ENCODE measurements at places on chromosomes 6 and 20.

DNA sequence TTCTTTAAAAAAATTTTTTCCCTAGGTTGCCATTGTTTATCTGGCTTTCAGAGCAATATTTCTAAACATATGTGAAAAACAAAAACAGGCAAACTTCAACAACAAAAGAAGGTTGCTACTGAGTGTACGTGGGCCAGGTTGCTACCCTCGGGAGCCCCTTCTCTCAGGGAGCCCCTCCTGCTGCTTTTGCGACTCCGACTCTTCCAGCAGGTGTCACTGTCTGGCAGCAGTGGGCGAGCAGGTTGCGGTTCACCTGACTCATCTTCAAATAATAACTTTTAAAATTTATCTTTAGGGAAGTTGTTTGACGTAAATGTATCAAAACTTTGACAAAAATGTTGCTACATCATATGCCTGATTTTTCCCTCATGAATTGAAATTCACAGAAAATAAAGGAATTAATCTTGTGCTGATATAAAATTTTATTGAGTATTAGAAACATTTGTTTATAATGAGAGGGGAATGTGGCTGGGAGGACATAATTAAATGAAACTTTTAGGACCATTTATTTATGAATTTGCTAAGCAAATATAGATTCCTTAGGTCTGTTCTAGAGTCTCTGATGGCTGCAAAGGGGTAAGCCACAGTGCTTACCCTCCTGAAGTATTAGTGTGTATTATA is 138.8 kb downstream of the HIVEP1 start:
- DNase-seq, result no peak

- DNase-seq, result no peak
Observed at GRCh38 chr20:5524896-5525295, 208.1 kb upstream of the PROKR2 start.

- no peak for DNase-seq
Observed at GRCh38 chr20:4413314-4414049, 308.2 kb upstream of the PRND start.

DNA sequence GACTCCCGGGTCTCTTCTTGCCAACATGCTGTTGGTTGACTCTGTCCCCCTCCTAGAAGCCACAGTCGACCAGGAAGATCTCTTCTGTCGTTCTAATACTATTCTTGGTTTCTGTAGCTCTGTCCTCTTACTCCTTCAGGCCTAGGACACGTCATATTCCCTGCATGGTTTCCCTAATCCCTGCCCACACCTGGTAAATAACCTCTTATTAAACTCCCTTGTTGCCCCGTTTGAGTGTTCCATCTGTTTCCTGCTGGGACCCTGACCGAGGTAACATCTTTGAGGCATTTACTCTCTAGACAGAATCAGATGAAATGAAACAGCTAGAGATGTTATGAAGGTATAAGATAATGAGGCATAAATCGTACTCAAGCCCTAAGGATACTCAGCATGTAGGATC is 68.1 kb downstream of the PLCB4 start:
- no peak for DNase-seq

- DNase-seq, result no peak
Observed at GRCh38 chr6:85402922-85403321, 47.0 kb upstream of the NT5E start.

DNA sequence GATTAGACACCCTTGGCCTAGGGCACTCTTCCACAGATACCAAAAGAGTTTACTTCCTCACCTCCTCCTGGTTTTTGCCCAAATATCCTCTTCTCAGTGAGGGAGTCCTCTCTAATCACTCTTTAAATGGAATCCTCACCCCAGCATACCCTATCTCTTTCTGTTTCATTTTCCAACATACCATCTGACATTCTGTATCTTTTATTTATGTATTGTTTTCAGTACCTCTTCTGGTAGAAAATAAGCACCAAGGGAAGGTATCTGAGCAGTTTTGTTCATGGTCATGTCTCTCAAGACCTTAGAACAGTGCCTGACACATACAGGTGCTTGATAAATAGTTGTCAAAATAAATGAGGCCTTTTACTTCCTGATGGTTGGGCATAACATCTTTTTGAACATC is 55.1 kb downstream of the KIAA0408 start:
- DNase-seq, result no peak

GRCh38 chr20:60691966-60692615 is 560.0 kb upstream of the CDH4 start:
- no peak for DNase-seq

DNA sequence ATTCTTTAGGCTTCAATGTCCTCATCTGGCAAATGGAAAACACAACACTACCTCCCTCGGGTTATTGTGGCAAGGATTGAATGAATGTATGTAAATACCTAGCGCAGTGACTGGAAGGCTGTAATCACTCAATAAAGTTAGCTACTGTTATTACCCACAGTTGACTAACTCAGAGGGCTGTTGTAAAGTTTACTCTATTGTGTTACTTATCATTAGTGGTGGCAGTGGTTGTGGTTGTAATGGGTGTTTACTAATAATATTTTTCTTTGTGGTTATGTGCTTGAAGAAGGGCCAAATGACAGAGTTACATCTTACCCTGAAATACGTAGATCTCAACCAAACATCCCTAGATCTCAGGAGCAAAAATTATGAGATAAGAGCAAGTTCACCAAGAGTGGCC is 42.0 kb upstream of the PXDC1 start:
- DNase-seq, result no peak

- no peak for DNase-seq
Observed at GRCh38 chr6:140459209-140459608, 1084.8 kb upstream of the CITED2 start.

GRCh38 chr6:158018851-158019361 is 37.2 kb downstream of the SYNJ2 start:
- DNase-seq, result no peak

- no peak for DNase-seq
Observed at GRCh38 chr6:117352466-117353081, 73.2 kb downstream of the ROS1 start.

DNA sequence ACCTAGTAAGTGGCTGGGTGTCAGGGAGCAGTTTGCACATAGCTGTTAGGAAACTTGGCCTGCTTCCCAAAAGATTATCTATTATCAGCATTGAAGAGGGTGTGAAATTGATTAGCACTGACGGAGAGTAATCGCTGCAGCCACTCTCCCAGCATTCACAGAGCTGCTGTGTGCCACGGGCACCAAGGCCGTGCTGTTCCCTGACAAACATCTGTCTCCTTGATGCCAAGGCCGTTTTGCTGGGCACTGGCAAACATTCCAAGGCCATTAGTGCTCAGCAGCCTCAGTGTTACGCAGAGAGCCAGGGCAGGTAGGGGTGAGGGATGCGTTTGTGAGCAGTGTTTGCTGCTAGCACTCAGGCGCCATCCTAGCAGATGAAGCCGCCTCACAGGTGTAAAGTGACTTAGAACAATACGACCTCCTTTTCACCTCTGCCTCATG is 57.7 kb upstream of the VSTM2L start:
- DNase-seq, result no peak

DNA sequence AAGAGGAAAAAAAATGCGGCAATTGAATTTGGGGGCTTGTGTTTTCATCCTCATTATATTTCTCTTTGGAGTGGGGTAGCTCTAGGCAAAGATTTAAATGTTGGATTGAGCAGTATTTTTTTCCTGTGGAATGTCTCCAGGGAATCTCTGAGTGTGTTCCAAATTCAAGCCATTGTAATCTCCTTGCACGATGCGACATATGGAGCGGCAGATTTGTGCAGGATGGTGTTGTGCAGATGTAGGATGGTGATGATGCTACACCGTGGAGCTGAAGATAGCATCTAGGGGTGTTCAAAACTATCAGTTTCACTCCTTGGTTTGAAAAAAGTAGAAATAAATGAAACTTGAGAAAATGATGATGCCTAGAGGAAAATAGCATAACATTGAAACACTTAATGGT is 777.5 kb upstream of the EPHA7 start:
- no peak for DNase-seq

GRCh38 chr20:3115190-3116107 is 30.9 kb upstream of the AVP start:
- DNase-seq, result peak; percentile 68

- DNase-seq, result no peak
Observed at GRCh38 chr6:15242503-15242902, 3.4 kb upstream of the JARID2 start.

DNA sequence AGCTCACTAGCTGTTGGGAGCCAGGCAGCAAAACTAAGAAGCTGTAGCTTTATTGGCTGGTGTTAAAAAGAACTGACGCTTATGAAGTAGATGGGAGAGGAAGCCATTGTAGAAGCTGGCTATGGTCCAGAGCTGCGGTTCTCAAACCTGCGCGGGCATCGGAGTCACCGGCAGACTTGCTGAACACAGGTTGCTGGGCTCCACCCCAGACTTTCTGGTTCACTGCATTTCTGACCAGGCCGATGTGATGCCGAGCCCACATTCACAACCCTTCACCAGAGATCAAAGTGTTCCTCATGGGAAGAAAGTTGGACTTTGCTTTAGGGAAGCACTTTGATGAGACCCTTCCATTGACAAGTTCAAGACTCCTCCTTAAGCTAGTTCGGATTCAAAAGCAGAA is 231.6 kb downstream of the QKI start:
- DNase-seq, result no peak

GRCh38 chr6:84871925-84872324 is 107.5 kb upstream of the TBX18 start:
- no peak for DNase-seq

GRCh38 chr20:61877776-61878477 is 187.8 kb downstream of the TAF4 start:
- no peak for DNase-seq

DNA sequence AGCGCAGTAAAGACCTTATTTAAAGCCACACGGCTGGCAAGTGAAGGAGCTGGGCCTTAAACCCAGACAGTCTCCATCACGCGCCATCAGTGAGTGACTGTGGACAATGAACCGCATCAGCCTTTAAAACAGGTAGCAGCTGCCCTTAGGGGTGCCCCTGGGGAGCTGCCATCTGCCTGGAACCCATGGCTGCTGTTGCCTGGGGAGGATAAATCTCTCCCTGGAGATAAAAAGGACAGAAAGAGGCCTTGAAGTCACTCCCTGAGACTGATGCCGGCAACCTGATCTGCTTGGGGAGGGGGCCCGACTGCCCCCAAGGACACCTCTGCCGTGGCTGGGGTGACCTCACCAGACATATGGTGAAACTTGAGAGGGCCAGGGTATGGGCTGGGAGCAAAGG is 73.5 kb downstream of the PREX1 start:
- no peak for DNase-seq

GRCh38 chr20:36472637-36473090 is 68.7 kb upstream of the MYL9 start:
- DNase-seq, result no peak

DNA sequence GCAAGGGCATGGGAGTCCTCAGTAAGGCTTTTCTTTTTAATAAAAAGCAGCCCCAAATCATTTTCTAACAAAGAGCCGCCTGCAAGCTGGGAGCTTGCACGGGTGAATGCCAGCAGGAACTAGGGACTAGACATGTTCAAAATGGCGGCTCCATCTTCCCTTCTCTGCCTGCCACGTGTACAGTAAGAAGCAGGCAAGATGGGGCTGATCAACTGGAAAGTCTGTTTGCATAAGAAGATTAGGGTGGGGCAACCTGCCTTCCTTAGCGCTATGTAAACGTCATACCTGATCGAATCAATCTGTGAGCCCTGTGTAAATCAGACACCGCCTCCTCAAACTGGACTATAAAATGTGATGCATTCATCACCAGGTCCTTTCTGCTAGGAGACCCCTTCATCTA is 299.4 kb upstream of the SOX4 start:
- DNase-seq, result no peak

DNA sequence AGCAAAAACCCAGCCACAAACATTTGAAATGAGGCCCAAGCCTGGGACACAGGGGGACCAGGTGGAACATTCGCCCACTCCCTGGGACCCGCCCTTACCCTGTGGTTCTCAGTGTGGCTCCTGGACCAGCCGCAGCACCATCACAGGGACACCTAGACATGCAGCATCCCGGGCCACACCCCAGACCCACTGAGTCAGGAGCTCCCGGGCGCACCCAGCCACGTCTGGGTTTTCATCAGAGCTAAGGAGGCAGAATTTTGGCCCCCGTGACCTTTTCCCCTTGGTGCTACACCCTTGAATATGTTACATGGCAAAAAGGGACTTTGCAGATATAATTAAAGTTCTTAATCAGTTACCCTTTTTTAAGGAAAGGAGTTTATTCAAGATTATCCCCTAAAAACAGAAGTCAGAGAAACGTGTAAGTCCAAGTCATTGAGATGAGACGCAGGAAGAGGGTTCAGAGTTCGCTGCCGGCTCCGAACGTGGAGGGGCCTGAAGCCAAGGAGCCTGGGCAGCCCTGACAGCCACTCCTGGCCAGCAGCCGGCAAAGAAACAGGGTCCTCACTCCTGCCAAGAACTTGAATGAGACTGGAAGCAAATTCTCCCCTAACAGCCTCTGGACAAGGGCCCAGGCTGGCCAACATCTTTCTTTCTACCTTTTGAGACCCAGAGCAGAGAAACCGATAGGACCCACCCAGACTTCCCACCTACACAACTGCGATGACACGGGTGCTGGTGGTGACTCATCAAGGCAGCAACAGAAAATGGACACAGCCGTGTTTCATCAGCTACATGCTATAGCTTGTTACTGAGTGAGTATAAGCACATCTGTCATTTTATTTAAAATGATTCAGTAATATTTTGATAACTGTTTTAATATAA is 25.3 kb downstream of the BFSP1 start:
- no peak for DNase-seq

DNA sequence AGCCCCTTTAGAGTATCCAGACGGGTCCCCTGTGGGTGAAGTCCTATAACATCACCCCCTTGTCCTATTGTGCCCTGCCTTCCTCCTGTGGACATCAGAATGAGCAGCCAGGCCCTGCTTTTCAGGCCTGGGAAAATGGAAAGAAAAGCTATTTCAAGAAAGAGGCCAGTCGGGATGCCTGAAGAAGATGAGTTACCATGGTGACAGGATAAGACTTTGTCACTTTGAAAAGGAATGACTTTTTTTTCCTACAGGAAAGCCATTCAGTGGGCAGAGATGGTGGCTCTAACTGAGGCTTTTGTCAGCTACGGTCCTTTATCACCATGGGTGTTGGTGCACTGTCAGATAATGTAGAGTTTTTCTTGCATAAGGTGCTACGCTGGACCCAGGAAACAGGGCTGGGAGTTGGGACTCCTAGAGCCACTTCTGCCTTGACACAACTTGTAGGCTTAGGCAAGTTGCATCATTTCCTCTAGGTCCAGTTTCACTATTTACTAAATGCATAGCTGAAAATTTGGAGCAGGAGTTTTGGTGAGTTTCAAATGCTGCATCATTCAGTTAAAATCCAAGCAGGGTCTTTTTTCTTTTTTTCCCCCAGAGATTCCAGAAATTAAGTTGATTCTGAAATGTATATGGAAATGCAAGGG is 293.6 kb upstream of the PRND start:
- DNase-seq, result no peak
